ENCODE measurements at places on chromosomes 5 and 9.

- no peak for DNase-seq
These were observed 11.2 kb downstream of the LIX1 start for GRCh38 chr5:97131139-97131710.

DNA sequence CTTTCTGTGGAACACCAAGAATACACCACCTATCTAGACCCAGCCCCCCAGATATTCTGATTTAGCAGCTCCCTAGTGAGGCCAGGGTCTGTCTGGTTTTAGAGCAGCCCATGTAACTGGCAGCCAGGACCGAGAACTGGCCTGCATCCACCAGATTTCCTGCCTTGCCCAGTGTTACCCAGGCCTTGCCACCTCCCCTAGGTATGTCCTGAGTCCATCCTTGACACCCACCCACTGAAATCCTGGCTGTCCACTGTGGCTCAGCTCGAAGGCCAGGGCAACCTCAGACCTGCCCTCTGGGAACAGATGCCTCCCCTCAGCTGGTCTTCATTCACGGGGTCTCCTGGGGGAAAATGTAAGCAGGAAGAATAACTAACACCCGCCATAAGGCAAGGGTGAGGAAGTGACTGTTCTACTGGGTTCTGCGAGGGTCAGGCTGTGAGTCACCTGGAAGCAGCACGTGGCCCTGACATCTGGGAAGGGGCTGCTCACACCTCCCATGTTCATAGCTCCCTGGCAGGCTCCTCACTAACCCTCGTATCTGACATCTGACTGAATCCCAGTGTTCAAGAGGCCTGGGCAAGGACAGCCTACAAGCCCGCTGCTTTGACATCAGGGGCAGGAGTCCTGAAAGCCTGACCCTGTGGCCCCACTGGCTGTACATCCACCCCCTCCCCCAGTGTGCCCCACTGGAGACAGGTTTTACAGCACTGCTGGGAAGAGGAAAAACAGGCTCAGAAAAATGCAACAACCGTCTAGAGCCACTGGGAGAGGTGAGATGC is 72.7 kb downstream of the SEMA4D start:
- DNase-seq: no peak

GRCh38 chr5:57529864-57530263 is 47.3 kb upstream of the ACTBL2 start:
- DNase-seq: no peak

DNA sequence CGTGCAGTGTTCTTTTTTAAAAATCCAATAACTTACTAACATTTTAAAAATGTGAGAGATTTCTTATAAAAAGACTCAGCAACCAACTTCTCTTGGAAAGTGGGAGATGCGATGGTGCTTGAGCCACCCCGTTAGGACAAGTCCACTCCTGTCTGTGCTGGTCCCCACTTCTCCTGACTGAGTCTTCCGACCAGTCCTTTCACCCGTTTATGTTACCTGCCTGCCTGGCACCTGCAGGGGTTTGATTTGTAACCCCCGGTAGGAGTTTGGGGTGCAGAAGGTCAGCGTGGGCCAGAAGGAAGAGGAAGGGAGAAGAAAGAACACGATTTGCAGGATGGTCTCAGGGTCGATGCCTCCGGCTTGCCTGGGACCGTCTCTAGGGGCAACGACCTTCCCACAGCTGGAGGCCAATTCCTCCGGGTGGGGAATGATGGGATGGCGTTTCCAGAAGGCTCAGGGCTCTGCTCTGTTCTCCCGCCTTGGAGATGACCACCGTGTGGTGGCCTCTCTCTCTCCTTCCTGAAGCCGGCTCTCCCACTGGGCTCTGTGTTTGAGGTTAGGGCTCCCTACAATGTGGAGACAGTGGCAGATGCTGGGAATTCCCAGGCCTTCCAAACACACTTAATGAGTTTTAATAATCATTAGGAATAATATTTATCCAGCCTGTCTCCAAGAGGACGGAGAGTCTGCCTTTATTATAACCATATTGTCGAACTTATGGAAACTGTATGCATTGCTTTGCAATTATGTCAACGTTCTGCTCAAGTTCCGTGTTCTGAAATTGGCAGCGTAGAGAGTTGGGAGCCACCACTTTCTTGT is 14.8 kb downstream of the COL27A1 start:
- DNase-seq: no peak

- DNase-seq: no peak
These were observed 31.5 kb upstream of the EQTN start for GRCh38 chr9:27328483-27328882.

DNA sequence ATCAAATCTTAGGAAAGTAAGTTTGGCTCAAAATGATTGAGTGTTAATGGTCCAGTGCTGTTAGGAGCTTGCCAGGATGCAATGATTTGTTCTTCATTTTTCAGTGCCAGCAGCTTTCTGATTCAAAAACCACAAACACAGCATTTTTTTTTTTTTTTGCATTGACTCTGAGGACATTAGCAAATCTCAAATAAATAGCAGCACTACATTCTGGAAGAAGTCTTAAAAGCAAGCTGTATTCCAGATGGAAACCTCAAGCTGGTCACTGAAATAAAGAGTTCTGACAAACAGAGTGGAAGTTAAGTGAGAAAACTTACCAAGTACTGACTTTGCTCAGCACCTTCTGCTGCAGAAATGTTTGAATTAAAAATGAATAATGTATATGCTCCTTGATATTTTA is 1653.1 kb upstream of the CDH9 start:
- DNase-seq: no peak

- no peak for DNase-seq
These were observed 128.6 kb downstream of the MYO10 start for GRCh38 chr5:16807547-16807864.

DNA sequence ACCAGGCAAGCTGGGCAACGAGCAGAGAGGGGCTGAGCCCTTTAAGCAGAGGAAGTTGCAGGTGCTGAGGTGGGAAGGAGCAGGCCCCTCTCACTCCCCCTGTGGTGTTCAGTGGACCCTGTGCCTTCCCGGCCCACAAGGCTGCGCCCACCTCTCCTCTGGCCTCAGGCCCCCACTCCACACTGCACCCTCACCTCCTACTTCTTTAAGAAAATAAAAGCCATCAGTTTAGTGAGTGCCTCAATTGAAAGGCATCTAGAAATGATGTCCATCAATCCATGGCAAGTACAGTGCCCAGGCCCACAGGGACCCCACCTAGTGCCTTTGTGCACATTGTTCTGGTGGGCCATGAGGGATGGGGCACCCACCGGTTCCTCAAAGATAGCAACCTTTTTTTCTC is 158.0 kb downstream of the PAX5 start:
- no peak for DNase-seq

GRCh38 chr5:111229871-111230810 is 6.0 kb downstream of the CAMK4 start:
- DNase-seq: no peak

- no peak for DNase-seq
These were observed 57.1 kb upstream of the NMUR2 start for GRCh38 chr5:152462021-152462721.

- no peak for DNase-seq
These were observed 419.4 kb downstream of the SEMA5A start for GRCh38 chr5:9126490-9126889.

- DNase-seq: no peak
These were observed 90.2 kb downstream of the IQGAP2 start for GRCh38 chr5:76493190-76493837.

GRCh38 chr9:37146410-37146809 is 26.0 kb downstream of the ZCCHC7 start:
- DNase-seq: no peak

DNA sequence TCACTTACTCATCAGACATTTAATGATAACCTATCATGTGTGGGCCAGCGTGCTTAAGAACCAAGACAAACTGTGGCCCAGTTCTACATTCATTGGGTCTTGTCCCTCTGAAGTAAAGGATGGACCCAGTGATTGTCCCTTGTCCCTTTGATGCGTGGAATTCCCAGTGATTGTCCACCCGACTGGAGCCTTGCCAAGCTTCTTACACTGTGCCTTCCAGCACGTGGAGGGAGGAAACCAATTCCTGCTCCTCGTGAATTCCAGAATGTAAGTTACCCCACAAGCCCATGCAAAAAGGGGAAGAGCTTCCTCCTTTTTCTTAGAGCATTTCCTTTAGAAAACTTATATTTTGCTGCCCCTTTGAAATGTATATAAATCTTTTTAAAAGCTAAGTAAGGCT is 7.9 kb downstream of the CKMT2 start:
- DNase-seq: no peak

DNA sequence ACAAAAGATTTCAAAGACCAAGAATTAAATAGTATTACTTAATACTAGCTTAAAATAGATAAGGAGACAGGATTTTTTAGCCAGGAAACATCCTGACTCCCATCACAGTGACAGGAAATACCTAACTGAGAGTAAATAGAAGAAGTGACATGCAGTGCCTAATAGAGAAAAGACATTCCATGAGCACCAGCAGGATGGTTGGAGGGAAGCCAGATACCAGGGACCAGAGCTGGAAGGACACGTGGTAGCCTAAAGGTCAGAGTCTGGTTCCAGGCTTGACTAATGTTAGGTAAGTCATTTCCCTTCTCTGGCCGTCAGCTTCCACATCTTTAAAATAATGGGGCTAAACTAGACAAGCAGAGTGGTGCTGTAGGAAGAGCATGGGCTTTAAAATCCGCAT is 41.6 kb downstream of the CDK5RAP2 start:
- DNase-seq: no peak

DNA sequence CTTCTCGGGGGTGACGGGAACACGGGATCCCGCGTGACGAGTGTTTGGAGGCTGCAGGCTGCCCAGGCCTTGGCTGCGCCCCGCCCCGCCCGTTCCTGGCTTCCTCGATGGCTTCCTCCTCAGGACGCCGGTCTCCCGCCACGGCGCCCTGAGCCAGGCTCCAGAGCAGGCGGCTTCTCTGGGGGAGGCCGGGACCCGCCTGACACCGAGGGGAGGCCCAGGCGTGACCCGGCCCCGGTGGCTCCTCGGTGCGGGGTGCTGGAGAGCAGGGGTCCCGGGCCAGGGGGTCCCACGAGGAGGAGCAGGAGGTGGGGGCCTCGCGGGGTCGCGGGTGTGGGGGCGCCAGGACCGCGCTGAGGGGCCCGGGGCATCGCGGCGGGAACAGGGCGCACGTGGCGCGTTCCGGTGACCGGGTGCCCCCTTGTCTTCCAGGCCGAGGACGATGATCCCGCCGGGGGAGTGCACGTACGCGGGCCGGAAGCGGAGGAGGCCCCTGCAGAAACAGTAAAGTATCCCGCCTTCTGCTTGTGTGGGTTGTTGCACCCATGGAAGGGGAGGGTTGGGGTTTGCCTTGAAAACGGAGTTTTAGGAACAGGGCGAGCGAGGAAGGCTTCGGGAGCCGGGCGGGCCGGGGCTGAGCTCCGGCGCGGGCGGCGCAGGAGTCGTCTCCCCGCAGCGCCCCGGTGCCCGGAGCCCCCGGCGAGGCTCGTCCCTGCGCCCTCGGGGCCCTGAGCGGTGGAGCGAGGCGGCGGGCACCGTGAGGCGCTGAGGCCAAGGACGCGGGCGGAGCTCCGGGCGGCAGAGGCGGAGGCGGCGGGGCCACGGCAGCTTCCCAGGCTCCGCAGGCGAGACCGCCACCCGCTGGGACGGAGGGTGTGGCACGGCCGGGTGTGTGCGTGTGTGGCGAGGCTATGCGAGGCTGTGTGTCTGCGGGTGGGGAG is 22.2 kb downstream of the AHRR start:
- DNase-seq: no peak

DNA sequence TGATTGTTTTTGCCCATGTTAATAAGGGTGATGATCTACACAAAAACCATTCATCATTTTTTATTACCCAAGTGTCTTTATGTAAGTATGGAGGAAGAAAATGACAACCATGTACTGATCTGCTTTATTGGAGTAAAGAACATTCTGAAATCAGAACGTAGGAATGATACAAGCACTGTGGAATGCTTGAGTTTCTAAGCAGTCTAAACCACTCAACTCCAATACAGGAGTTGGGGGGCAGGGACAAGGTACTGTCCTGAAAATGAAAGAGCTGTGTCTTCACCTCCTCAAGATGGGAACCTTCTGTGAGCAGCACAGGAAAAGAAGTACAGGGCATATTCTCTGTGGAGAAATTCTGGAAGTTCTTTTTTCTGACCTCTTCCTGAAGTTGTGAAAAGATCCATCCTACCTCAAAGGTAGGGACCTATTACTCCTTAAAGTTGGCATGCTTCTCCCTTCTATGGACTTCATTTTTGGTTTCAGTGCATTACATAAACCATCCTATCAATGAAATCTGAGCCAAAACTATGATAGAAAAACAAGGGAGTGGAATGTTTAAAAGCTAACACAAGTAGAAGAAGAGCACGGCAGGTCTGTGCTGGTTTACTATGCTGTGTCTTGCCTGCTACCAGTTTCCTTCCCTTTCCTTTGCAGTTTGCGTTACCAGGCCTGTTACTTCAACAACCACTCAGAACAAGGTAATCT is 202.6 kb downstream of the SEMA5A start:
- no peak for DNase-seq

GRCh38 chr5:73827106-73827450 is 201.1 kb downstream of the ARHGEF28 start:
- DNase-seq: no peak

DNA sequence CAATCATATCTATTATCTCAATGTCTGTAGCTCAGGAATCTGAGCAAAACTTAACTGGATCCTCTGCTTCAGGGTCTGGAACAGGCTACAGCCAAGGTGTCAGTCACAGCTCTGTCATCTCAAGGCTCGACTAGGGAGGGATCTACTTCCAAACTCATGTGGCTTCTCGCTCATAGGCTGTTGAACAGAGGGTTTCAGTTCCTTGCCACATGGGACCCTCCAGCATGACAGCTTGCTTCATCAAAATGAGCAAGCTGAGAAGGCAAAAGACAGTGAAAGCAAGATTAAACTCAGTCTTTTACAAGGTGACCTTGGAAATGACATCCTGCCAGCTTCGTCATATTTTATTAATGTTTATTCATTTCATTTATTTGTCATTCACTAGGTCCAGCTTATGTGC is 111.7 kb downstream of the GADD45G start:
- no peak for DNase-seq

DNA sequence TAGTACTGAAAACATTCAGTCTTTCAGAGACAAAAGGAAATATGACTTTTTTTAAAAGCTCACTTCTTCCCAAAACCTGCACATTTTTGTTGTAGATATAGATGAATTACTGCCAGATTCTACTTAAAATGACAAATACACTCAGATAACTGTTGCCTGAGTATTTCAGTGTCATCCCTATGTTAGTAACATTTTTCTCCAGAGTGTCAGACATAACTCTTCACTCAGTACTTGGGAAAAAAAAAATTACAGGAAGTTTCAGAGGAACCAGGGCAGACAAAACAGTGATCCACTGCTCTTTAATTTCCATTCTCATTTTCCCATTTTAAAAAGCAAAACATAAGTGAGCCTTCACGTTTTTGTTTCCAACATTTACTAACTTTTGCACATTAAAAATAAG is 79.3 kb upstream of the ITGA1 start:
- DNase-seq: no peak
